ENCODE measurements at places on chromosomes 5 and 9.
A peak's percentile ranks its signal among the peaks of the same experiment; 100 is the strongest.

- DNase-seq: no peak
Measured at GRCh38 chr9:98563212-98563907, 145.4 kb downstream of the GABBR2 start.

GRCh38 chr9:92669527-92669889 is 423 bp downstream of the IPPK start:
- peak; percentile 61 for DNase-seq

DNA sequence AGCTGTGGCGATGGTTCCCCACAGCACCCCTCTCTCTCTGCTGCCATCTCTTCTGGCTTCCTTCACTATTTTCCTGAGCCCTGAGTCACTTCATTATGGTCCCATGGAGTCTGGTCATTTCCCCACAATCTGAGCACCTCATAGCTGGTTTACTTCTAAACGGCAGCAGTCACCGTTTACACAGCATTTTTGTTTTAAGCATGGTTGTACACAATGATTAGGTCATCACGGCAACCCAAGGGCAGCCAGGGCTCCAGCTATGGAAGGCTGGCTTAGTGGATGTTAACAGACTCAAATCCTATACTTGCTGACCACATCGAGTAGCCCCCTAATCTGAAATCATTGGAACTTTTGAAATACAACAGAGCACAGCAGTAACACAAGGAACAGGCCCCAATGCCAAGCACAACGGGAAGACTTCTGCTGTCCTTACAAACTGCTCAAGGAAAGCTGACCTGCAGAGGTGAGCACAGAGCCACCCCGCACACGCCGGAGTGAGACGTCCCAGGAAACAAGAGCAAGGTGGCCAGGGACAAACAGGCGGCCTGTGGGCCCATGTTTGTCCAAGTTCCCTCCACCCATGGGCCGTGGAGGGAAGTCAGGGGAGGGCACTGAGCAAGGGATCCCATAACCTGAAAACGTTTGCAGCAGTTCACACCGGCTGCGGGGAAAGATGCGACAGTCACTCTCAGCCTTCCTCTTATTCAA is 22.9 kb downstream of the CAMSAP1 start:
- no peak for DNase-seq

GRCh38 chr5:45772402-45772801 is 76.2 kb upstream of the HCN1 start:
- DNase-seq: no peak

- DNase-seq: no peak
Measured at GRCh38 chr5:89260254-89260653, 377.3 kb upstream of the MEF2C start.

DNA sequence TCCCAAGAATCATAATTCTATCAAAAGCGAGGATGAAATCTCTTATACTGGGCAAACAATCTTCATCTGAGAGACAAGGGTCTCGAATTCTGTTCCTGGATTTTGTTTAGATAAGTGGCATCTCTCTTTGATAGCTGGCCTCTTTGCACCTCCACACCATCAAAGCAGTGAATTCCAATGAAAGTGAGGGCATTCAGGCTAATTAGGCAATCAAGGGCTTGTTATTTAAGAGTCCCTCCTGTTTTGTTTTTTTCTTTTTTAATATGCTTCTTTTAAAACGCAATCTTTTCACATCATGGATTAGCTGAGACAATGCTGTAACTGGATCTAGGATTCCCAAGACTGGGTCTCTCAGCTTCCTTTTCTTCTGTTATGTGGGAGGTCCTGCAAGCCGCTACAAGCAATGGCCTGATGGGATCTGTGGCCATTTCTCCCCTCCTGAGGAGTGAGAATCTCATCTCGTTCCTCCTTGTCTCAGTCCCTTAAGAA is 67.9 kb downstream of the TNC start:
- no peak for DNase-seq

GRCh38 chr5:115458003-115458409 is 86.6 kb downstream of the FEM1C start:
- DNase-seq: no peak

DNA sequence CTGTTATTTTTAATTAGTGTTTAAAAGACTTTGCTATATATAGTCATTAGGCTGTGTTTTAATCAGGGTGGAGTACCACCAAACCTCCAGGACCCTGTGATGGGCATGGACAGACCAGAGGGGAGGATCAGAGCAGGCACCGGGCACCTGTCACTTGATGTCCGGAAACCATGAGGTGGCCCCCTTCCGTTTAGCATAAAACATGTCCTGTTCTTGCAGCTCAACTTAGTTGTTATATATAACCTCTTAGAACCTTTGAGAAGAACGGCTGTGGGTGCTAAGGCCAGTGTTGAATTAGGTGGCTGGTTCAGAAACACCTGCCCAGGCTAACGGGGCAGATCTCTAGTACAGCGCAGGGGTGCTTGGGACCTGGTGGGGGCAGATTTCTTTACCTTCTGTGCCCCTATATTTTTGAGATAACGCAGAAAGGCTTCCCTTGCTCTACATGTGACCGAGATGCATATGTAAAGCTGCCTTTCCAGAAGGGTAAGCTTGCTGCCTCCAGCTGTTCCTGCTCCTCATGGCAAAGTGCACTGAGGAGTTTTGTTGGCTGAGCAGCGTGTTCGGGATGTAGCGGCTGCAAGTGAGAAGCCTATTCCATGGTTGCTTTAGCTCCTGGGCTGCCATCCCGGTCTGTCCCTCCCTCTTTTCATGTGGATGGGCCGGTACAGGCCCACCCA is 255.5 kb downstream of the FANCC start:
- peak; percentile 64 for DNase-seq
